ENCODE measurements at places on chromosomes 4 and X. TPM values are rescaled to one million over a fixed set of nuclear protein-coding genes. Genes with fewer than 3 reads are reported as not detected.

MAGEE1 gene
- total RNA-seq = 10.5 TPM

ASB12 gene
- total RNA-seq = not detected

GRCh38 chr4:13902146-13902545, 274.6 kb upstream of the BOD1L1 start:
- no peak overlapping the region for H3K4me3 ChIP-seq
- no peaks in the 10 kb centered on the region for H3K27me3 ChIP-seq
- DNase-seq = no peak
- no peaks in the 10 kb centered on the region for H3K4me1 ChIP-seq
- no peak overlapping the region for H3K27ac ChIP-seq

DNA sequence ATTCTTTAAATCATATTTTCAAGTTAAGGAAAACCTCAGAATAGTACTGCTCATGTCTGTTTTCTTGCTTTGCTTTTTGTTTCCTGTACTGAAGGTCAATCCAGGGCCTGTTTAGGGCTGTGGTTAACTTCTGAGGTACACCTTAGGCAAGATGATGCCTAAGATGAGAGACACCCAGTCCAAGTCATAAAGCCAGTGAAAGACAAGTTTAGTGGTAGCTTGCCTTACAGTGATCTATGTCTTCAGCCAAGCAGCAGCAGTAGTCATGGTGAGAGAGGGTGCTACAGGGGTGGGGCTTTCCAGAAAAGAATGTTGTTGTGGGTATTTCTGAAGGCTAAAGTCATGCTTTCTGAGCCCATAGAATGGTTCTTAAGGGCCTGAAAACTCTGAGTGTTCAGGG, 173.7 kb downstream of the VSIG4 start:
- peaks cover 37% of the 10 kb centered on the region for H3K4me1 ChIP-seq
- H3K27me3 ChIP-seq = no peaks in the 10 kb centered on the region
- H3K27ac ChIP-seq = no peak overlapping the region

FRMPD4 gene
- total RNA-seq = not detected

Measured in CD4-positive, alpha-beta memory T cell (primary cell).